Gastrocnemius medialis (tissue), 4 donors: ENCODE measurements at places on chromosomes 7 and 10. TPM values are rescaled to one million over a fixed set of nuclear protein-coding genes. Genes with fewer than 3 reads are reported as not detected.

Gene KAZALD1
- total RNA-seq, result 2.5 TPM

Gene GNAT3
- total RNA-seq, result not detected

Gene ERVW-1
- not detected for total RNA-seq

Gene MPP7
- 3.8 TPM for total RNA-seq

Gene IL2RA
- not detected for total RNA-seq

Gene OPALIN
- not detected for total RNA-seq

Gene MYH16
- total RNA-seq, result not detected

Gene PRSS1
- total RNA-seq, result not detected

Gene PITX3
- total RNA-seq, result 8.9 TPM

Gene EVX1
- not detected for total RNA-seq

Gene GDF2
- not detected for total RNA-seq

Gene OR2A42
- not detected for total RNA-seq

Gene INSYN2A
- total RNA-seq, result not detected

Gene AHR
- total RNA-seq, result 12.9 TPM

Gene ZC3HAV1L
- total RNA-seq, result 1.1 TPM

Gene NPTX2
- 15.1 TPM for total RNA-seq

Gene ASB13
- total RNA-seq, result 20.0 TPM

Gene NKX2-3
- total RNA-seq, result not detected

Gene CRYGN
- total RNA-seq, result not detected

Gene SEMA3C
- 54.8 TPM for total RNA-seq

Gene DENND11
- total RNA-seq, result 8.2 TPM

Gene GRM3
- not detected for total RNA-seq

Gene FAM241B
- total RNA-seq, result not detected
